ENCODE measurements at places on chromosomes 5 and 9. TPM values are rescaled to one million over a fixed set of nuclear protein-coding genes. Genes with fewer than 3 reads are reported as not detected.

The SPATA31D3 gene
- total RNA-seq, result not detected

The RAD1 gene
- 30.4 TPM for total RNA-seq

The OR1Q1 gene
- total RNA-seq, result not detected

The TNC gene
- total RNA-seq, result 0.85 TPM

The BRD3OS gene
- 16.6 TPM for total RNA-seq

The SGCD gene
- 4.8 TPM for total RNA-seq

The ENHO gene
- total RNA-seq, result 2.3 TPM

The LCN15 gene
- not detected for total RNA-seq

The ZBTB26 gene
- 1.5 TPM for total RNA-seq

The SLC34A3 gene
- 0.15 TPM for total RNA-seq

The IFNK gene
- not detected for total RNA-seq

The MEF2C gene
- total RNA-seq, result 0.02 TPM

The C9orf50 gene
- not detected for total RNA-seq

The ADGRD2 gene
- total RNA-seq, result 0.03 TPM

The NUTM2F gene
- total RNA-seq, result not detected

The HTR1A gene
- not detected for total RNA-seq

The TAF11L10 gene
- total RNA-seq, result not detected

The PCDHGA3 gene
- 0.02 TPM for total RNA-seq

The FRRS1L gene
- 0.27 TPM for total RNA-seq

The ARID3C gene
- total RNA-seq, result 0.17 TPM

The PRLR gene
- total RNA-seq, result 0.15 TPM

The GAPT gene
- not detected for total RNA-seq

The UNC5A gene
- total RNA-seq, result 0.90 TPM

The SLC36A3 gene
- not detected for total RNA-seq

The CCDC183 gene
- total RNA-seq, result 0.19 TPM

The PCDHA2 gene
- 0.09 TPM for total RNA-seq

The KCNMB1 gene
- total RNA-seq, result not detected

The INPP5E gene
- total RNA-seq, result 20.3 TPM

The CLIC3 gene
- total RNA-seq, result 5.6 TPM

The GBGT1 gene
- total RNA-seq, result 1.7 TPM

The SPATA31C1 gene
- not detected for total RNA-seq

The SREK1IP1 gene
- 8.8 TPM for total RNA-seq

The MSMP gene
- 0.15 TPM for total RNA-seq

The C1QTNF3 gene
- 0.18 TPM for total RNA-seq

The CFAP90 gene
- total RNA-seq, result 0.72 TPM

The DMRT1 gene
- not detected for total RNA-seq

The CDKN2B gene
- not detected for total RNA-seq

The FGF1 gene
- 0.24 TPM for total RNA-seq

The EGR1 gene
- total RNA-seq, result 12.1 TPM

The DOCK2 gene
- 3.1 TPM for total RNA-seq

The PPIC gene
- total RNA-seq, result 18.7 TPM

The RNF44 gene
- total RNA-seq, result 27.3 TPM

The CNTLN gene
- 4.3 TPM for total RNA-seq
